ENCODE measurements at places on chromosomes 5 and 9.
A peak's percentile ranks its signal among the peaks of the same experiment; 100 is the strongest.

DNA sequence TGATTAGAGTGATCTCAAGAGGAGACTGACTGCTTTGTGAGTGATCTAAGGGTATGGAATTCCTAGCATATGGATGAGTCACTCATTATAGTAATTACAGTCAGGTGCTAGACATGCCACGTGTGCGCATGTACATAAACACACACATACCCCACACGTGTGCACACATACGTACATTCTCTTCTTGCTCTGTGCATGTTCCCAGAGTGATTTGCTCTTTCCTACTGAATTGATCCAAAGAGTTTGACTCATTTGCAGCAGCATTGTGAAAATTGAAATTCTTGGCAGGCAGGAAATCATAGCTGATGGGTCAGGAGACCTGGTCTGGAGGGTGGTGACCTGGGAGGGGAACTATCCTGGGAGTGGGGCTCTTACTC lies 63.8 kb downstream of the ANGPTL2 start:
- no peak for DNase-seq

GRCh38 chr5:58968350-58968749 lies 385.5 kb downstream of the RAB3C start:
- no peak for DNase-seq

DNA sequence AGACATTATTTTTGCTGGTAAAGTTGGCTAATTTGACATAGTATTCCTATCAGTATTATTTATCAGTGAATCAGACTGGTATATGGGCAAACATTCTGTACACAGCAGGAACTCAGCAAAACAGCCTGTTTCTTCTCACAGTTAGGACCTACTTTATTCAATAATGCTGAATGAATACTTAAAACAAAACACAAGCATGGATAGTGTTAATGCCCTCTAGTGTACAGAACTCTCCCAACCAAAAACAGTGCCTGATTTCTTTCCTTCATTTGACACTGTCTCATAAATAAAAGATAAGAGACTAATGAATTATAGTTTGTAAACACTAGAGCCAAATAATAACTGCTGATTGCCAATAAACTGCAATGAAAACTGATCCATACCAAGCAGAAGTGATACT lies 1113.3 kb downstream of the PTPRD start:
- DNase-seq = no peak

DNA sequence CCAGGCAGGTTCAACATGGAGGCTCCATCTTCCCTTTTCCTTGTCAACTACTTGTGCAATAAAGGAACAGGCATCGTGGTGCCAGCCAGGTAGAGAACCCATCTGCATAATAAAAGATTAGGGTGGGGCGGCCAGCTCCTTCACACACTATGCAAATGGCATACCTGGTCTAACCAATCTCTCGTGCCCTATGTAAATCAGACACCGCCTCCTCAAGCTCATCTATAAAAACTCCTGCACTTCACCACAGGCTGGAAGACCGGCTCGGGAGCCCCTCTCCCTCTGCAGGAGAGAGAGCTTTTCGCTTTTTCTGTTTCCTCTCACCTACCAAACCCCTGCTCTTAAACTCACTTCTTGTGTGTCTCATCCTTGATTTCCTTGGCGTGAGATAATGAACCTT lies 244.3 kb upstream of the PUM3 start:
- no peak for DNase-seq

DNA sequence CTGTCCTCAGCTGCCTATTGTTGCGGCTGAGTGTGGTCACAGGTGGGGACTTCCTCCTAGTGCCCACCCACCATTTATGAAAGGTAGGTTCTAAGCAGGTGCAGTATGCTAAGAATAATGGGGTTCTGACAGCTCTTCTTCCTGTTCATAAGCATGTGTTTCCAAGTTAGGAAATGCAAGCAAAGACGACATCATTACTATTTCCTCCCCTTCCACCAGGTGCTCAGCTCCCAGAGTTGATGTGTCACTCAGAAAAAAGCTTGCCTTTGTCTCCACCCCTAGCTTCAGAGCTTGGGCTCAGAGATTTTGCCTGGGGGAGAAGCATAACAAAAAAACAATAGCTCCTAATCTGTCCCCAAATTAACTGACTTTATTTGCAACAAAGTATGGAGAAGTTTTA lies 1076.7 kb downstream of the NR2F1-AS1 start:
- DNase-seq = no peak

DNA sequence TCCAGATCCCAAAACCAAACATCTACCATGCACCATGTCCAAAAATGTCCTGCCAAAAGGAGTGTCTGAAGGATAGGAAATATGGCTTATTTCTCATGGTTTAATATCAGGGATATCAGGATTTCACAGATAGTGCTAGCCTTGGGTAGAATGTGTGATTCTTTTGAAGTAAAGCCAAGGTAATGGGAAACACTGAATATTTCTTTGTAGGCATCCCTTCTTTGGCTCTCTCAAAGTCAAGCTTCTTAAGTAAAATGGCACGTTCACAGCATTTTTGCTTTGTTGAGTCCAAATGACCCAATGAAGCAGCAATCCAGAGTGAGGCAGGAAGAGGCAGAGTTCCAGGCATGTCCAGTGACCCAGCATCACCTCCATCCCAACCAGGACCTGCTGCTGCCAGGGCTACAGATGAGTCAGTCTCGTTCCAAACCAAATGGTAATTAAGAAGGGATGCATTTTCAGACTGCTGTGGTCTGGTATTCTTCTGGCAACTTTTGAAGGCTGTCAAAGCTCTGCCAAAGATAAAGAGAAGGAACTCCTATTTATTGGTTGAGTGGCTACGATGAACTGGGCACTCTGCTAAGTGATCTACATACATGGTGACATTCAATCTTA lies 678.8 kb upstream of the KLF4 start:
- no peak for DNase-seq

- DNase-seq = peak; percentile 48
These were observed 55.1 kb downstream of the C9orf152 start for GRCh38 chr9:110152704-110153374.

- DNase-seq = no peak
These were observed 40.7 kb upstream of the PPP2R2B start for GRCh38 chr5:146919304-146919703.

DNA sequence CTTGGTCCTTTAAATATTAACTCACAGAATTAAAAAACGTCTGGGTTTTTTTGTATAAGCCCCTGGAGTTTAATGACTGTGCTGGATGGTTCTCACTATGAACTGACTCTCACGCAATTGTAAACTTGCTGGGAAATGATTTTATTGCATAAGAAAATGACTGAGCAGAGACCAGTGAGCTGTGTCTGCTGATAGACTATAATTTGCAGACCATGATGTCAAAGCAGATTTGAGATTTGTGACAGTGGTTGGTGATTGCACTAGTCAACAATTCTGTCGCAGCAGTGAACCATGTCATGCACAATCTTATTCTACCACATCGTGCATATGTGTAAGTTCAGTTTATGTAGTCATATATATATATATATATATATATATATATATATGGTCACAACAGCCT lies 85.7 kb upstream of the C9orf72 start:
- no peak for DNase-seq

DNA sequence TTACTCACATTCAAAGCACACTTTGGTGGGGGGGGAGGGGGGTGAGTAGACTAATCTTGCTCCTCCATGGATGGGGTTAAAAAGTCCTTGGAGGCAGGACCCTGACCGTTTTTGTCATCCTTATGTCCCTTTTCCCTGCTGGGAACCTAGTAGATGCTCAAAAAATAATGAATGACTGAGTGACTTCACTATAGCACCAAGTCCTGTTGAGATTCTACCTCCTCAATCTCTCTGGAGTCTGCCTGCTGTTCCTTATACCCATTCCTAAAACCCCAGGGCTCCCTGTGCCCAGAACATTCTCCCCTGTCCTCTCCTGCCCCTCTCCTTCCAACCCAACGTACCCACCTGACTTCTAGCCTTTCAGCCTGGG lies 2.3 kb upstream of the CSF2 start:
- no peak for DNase-seq

DNA sequence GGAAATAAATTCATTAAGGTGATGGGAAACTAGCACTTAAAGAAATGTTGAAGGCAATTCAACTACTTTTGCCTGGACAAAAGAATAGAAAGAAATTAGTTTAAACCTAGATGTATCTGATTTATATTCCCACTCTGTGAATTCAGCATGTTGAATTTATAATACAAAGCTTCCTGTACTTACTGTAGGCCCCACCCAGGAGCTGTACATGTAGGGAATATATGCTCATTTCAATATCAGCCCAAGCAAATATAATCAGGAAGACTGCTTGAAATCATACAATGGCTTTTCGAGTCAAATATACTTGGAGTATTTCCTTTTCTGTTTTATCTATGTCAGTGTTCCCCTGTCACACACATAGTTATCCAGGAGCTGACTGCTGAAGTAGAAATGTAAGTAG lies 102.1 kb downstream of the OTULIN start:
- DNase-seq = no peak

GRCh38 chr5:16589658-16590057 lies 27.1 kb downstream of the RETREG1 start:
- DNase-seq = no peak

DNA sequence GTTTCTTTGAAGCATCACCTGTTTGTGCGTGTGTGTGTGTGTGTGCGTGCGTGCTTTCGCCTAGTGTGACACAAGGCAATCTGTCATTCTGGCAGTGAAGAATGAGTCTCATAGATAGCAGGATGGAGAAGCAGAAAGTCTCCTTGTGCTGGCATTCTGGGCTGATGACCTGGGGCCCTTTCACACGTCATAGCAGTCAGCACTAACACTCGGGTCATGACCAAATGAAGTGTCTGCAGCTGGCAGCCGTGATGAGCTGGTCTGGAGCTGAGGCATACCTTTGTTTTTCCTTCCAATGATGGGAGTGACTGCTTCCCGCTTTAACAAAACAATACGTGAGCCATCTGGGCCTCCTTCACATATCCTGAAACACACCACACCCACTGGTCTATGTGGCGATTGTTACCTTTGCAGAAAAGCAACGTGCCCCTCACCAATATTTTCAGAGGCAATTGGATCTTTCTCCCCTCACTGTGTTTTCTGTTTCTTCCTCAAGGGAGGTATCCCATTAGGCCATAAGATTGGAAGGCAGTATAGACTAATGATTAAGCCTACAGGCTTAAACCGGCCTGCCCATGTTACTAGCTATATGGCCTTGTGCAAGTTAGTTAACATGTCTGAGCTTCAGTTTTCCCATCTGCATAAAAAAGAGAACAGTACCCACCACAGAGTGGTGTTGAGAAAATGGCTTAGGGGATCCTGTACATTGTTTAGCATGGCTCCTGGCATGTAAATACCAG lies 88.8 kb downstream of the SREK1 start:
- no peak for DNase-seq

- no peak for DNase-seq
These were observed 124.0 kb downstream of the ESM1 start for GRCh38 chr5:54861212-54861894.

DNA sequence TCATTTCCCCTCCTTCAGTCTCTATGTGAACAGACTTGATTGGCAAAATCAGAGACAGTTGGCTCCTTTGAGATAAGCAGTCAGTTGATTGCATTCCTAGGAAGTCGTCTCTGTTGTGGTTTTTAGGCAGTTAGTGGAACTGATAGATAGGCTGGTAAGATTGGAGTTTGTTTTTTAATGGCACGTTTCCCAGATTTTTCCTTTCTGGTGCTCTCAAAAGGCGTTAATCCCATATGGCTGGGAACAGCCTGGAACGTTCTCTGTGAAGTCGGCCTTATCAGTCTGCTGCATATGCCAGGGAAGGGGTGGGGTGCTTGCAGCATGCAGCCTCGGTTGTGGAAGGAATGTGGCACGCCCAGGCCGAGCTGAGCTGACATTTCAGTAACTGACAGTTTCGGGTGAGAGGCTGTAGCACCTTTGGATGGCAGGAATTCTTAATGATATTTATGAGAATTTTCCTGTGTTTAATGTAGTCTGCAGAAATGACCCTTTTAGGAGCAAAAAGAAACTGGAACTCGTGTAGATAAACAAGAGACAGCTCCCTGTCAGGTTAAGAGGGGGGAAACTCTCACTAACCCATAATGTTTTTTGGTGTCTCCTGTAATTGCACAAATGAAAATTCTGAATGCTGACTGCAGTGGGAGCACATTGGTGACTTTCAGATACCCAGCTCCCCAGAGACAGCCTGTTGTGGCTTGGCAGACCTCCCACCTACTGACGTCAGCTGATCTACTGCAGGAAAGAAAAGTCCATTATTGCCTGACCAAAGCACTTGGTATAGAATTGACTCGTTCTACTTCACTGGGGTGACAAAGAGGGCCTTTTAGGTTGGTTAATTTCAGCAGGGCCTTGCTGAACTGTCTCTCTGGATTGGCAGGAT lies 6.3 kb downstream of the SPTAN1 start:
- peak; percentile 90 for DNase-seq

DNA sequence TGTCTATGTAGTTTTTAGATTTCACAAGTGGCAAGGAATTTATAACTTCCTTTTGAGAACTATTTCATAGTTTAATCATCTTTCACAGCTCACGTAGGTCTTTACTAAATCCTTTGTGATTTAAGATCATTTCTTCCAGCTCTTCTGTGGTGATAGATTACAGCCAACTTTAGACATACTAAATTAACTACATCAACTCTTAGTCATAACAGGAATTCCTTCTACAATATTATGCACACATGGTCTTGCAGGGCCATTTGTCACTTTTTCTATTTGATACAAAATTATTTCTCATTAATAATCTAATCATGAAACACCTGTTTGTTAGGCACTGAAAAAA lies 208.4 kb downstream of the PDE4D start:
- DNase-seq = no peak

DNA sequence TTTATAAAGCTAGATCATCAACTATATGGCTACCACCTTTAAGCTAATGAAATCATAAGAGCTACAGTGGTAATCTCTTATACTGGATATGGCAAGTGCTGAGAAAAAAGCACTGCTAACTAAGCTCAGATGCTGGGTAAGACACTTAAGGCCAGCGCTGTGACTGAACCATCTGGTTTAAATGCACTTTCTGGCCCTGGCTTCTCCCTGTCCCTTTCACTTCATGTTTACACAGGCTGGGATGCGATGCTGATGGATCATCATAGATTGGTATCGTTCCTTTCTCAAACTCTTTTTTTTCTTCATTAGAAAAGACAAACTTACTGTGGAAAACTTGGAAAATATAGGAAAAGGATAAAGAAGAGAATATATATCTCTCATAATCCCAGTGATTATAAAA lies 52.3 kb downstream of the KIF24 start:
- DNase-seq = no peak

DNA sequence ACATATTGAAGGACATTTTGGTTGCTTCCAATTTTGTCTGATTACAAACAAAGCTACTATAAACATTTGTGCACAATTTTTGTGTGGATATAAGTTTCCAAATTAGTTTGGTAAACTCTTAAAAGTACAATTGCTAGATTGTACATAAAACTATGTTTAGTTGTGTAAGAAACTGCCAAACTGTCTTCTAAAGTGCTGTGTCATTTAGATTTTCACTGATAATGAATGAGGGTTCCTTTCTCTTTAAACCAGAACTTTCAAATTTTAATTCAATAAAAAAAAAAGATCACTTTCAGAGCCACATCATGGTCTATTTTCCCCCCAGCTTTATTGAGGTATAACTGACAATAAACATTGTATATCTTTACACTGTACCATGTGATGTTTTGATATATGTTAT lies 74.0 kb upstream of the TRPC7 start:
- DNase-seq = no peak

- DNase-seq = no peak
These were observed 19.8 kb downstream of the PALM2AKAP2 start for GRCh38 chr9:109799792-109800191.

GRCh38 chr5:72922422-72922821 lies 33.4 kb upstream of the FCHO2 start:
- no peak for DNase-seq

GRCh38 chr9:35136866-35137265 lies 21.2 kb upstream of the ATOSB start:
- no peak for DNase-seq

GRCh38 chr5:38569180-38569579 lies 12.7 kb upstream of the LIFR start:
- DNase-seq = no peak
